Myometrial cell (primary cell): ENCODE measurements at places on chromosomes 13 and 19. TPM values are rescaled to one million over a fixed set of nuclear protein-coding genes. Genes with fewer than 3 reads are reported as not detected.

SIGLEC5 gene
- total RNA-seq, result not detected in 2 replicates

CPAMD8 gene
- total RNA-seq, result 0.71 and 2.6 TPM in 2 replicates

ADGRE3 gene
- total RNA-seq, result not detected in 2 replicates

TMIGD2 gene
- total RNA-seq, result not detected in 2 replicates

ZFR2 gene
- total RNA-seq, result not detected in 2 replicates

SHISA7 gene
- not detected in 2 replicates for total RNA-seq

RGL3 gene
- total RNA-seq, result not detected in 2 replicates

MAP4K1 gene
- total RNA-seq, result 1.2 TPM in 1 of 2 replicates, not detected in the other

GNG8 gene
- total RNA-seq, result not detected in 2 replicates

RNF113B gene
- not detected in 2 replicates for total RNA-seq

CGB8 gene
- total RNA-seq, result not detected in 2 replicates

APC2 gene
- not detected in 2 replicates for total RNA-seq

INSL3 gene
- total RNA-seq, result not detected in 2 replicates

KLK13 gene
- total RNA-seq, result not detected in 2 replicates

ZNF442 gene
- total RNA-seq, result 0.53 and 0.86 TPM in 2 replicates

CYP4F3 gene
- not detected in 2 replicates for total RNA-seq

ZNF614 gene
- total RNA-seq, result 5.5 and 5.7 TPM in 2 replicates

CPB2 gene
- total RNA-seq, result not detected in 2 replicates

PROZ gene
- not detected in 2 replicates for total RNA-seq

ZNF541 gene
- not detected in 2 replicates for total RNA-seq

MYO1F gene
- total RNA-seq, result 0.53 and 2.3 TPM in 2 replicates

CCDC8 gene
- 22.2 and 22.5 TPM in 2 replicates for total RNA-seq

RAB3A gene
- total RNA-seq, result 0.18 and 1.4 TPM in 2 replicates

IZUMO4 gene
- total RNA-seq, result 0.86 TPM in 1 of 2 replicates, not detected in the other
